ENCODE measurements at places on chromosomes 7 and 10. TPM values are rescaled to one million over a fixed set of nuclear protein-coding genes. Genes with fewer than 3 reads are reported as not detected.

The OR6B1 gene
- not detected for total RNA-seq

The PLAU gene
- 143 TPM for total RNA-seq

The ARID5B gene
- 84.9 TPM for total RNA-seq

The BAIAP2L1 gene
- 1.4 TPM for total RNA-seq

The UPK3BL2 gene
- total RNA-seq = 1.7 TPM

The ITPRID1 gene
- not detected for total RNA-seq

The FAM13C gene
- total RNA-seq = 0.85 TPM

The TMEM184A gene
- 0.09 TPM for total RNA-seq

The FFAR4 gene
- not detected for total RNA-seq

The SYT15 gene
- 0.92 TPM for total RNA-seq

The KIAA1549 gene
- total RNA-seq = 1.4 TPM

The MYH16 gene
- not detected for total RNA-seq

The SGMS1 gene
- total RNA-seq = 55.6 TPM

The HKDC1 gene
- total RNA-seq = 0.28 TPM

The SEMA3E gene
- total RNA-seq = 2.0 TPM

The GNAT3 gene
- not detected for total RNA-seq

The INMT gene
- total RNA-seq = 21.8 TPM

The PNLIPRP2 gene
- total RNA-seq = not detected

The TRIM50 gene
- total RNA-seq = not detected

The BTBD16 gene
- total RNA-seq = not detected

The OPN1SW gene
- total RNA-seq = not detected

The ACTL6B gene
- not detected for total RNA-seq

The CPN1 gene
- total RNA-seq = not detected

The LIPF gene
- total RNA-seq = not detected

The PRTFDC1 gene
- 23.3 TPM for total RNA-seq

The OR2A42 gene
- not detected for total RNA-seq

The PRKCQ gene
- total RNA-seq = under 0.01 TPM

The DLX6 gene
- not detected for total RNA-seq

The RBM33 gene
- 24.4 TPM for total RNA-seq

The TRPV6 gene
- not detected for total RNA-seq

The PLPP4 gene
- 0.46 TPM for total RNA-seq

The HTR7 gene
- 2.4 TPM for total RNA-seq

The CHST3 gene
- total RNA-seq = 24.7 TPM

The ZNF862 gene
- total RNA-seq = 6.8 TPM

The SH2D4B gene
- total RNA-seq = not detected

The NODAL gene
- total RNA-seq = not detected

The MOSPD3 gene
- 4.1 TPM for total RNA-seq

The SRRT gene
- 36.5 TPM for total RNA-seq

The SOSTDC1 gene
- total RNA-seq = not detected

The MOGAT3 gene
- total RNA-seq = not detected

The EPO gene
- not detected for total RNA-seq

The SPDYE2B gene
- not detected for total RNA-seq

The CYP3A5 gene
- 0.28 TPM for total RNA-seq

The DYDC2 gene
- total RNA-seq = not detected

The SCRN1 gene
- 100 TPM for total RNA-seq

The MDFIC gene
- total RNA-seq = 48.1 TPM

The SPDYE5 gene
- not detected for total RNA-seq
